ENCODE measurements at places on chromosomes 4 and X. TPM values are rescaled to one million over a fixed set of nuclear protein-coding genes. Genes with fewer than 3 reads are reported as not detected.

GRCh38 chr4:73508651-73509050 is 27.1 kb downstream of the AFM start:
- DNase-seq, result no peak

- no peak for DNase-seq
Observed at GRCh38 chrX:65667503-65668376, at the start of gene MSN. Gene MSN, plus strand, starts transcription at chrX:65667654. Its CDS starts 188 bp downstream, at chrX:65667842.

- DNase-seq, result no peak
Observed at GRCh38 chr4:109554971-109555370, 5.1 kb upstream of the MCUB start.

- no peak for DNase-seq
Observed at GRCh38 chrX:17390419-17390850, 15.4 kb downstream of the NHS start.

- peak; percentile 84 for DNase-seq
Observed at GRCh38 chr4:7546809-7547367, 112.2 kb upstream of the PSAPL1 start.

GRCh38 chr4:6887591-6888371 is 21.8 kb upstream of the TBC1D14 start:
- no peak for DNase-seq

- DNase-seq, result no peak
Observed at GRCh38 chrX:1321674-1322073, 14.9 kb upstream of the IL3RA start.

The HTN1 gene
- polyA plus RNA-seq, result not detected

The NPFFR2 gene
- polyA plus RNA-seq, result not detected

The KDR gene
- polyA plus RNA-seq, result not detected

The HTRA3 gene
- not detected for polyA plus RNA-seq

GRCh38 chr4:163654621-163655020 is 160.1 kb downstream of the TMA16 start:
- DNase-seq, result no peak

GRCh38 chrX:18955676-18956075 is 28.2 kb downstream of the PHKA2 start:
- DNase-seq, result no peak

DNA sequence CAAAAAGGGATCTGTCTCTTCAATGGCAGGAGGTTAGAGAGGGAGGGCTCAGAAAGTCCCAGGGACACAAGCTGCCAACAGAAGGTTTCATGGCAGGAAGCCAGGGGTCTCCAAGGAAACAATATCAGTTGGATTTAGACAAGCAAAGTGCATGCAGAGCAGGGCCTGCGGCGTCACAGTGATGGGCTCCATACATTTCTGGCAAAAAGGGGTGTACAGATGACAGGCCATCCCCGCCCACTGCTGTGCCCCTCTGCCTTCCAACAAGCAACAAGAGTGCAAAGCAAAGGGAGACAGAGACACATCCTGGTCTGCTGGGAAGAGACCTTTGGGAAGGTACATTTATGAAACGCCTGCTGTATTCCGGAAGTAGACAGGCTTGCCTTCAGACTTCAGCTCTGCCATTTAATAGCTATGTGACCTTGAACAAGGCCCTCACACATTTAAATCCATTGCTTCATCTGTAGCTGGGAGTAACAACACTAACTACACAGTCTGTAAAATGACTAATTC is 121.2 kb downstream of the AFAP1 start:
- no peak for DNase-seq

DNA sequence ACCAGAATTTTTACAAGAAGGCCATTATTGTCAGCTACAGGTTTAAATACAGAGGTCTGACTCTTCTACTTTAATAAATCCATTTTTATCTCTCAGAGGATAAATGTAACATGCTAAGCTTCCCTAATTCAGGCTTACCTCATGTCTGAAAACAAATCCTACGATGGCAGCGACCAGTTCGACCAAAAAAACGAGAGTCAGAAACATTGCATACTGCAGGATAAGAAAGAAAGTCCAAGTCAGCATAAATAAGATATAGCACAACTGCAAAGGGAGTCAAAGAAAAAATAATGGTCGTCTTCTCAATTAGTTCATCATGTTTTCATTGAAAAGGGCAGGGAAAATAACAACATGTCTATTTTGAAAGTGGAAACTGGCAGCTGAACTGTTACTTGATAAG is 1.6 kb downstream of the TSPAN6 start:
- no peak for DNase-seq

DNA sequence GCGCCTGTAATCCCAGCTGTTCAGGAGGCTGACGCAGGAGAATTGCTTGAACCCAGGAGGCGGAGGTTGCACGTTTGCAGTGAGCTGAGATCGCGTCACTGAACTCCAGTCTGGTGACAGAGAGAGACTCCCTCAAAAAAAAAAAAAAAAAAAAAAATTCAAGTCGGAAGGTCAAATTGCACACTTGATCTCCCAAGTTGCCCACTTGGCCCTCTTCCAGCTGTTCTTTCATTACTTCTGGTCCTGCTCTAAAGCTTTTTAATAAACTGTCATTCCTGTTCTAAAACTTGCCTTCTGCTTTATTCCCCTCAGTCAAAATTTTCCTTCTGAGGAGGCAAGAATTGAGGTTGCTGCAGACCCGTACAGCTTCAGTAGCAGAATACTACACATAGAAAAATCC is 2358.0 kb downstream of the ARAP2 start:
- DNase-seq, result no peak

GRCh38 chr4:8840006-8840793 is 31.4 kb downstream of the HMX1 start:
- no peak for DNase-seq

- no peak for DNase-seq
Observed at GRCh38 chr4:181078196-181078595, 1165.0 kb upstream of the TENM3 start.

- no peak for DNase-seq
Observed at GRCh38 chr4:5280828-5281227, 229.5 kb downstream of the STK32B start.

GRCh38 chr4:71456841-71457240 is 118.0 kb downstream of the SLC4A4 start:
- DNase-seq, result peak; percentile 85

GRCh38 chr4:41006141-41006540 is 208.2 kb downstream of the APBB2 start:
- DNase-seq, result no peak

- DNase-seq, result no peak
Observed at GRCh38 chr4:128241019-128241418, 46.6 kb downstream of the PGRMC2 start.

DNA sequence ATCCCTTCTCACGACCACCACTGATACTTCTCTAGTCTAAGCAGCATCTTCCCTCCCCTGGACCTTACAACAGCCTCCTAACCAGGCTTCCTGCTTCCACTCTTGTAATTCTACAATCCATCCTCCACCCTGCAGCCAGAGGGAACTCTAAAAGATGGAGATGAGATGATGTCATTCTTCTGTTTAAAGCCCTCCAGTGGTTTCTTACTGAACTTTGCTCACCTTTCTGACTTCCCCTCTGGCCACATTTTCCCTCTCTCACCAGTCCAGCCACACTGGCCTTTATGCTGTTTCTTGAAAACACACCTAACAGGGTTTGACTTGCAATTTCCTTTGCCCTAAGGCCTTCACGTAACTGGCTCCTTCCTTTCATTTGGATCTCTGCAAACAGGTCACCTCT is 191.4 kb upstream of the NHS start:
- no peak for DNase-seq

DNA sequence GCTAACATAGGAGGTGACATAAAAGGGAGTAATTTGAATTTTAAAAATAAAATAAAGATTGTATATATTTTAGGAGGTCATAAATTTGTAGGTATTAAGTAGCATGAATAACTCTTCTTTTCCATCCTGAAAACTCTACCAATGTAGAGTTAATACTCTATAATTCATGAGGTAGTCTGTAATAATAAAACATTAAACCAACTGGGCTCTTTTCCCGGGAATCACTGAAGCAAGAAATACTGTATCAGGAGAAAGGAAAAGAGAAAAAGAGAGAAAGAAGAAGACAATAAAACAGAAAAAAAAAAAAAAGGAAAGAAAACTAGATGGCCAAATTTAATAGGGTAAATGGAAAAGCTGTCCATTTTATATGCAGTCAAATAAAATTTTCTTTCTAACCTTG is 984.4 kb downstream of the CCSER1 start:
- DNase-seq, result no peak

GRCh38 chr4:94378047-94378446 is 35.4 kb upstream of the HPGDS start:
- no peak for DNase-seq

The AR gene
- polyA plus RNA-seq, result not detected

The RHOXF2 gene
- polyA plus RNA-seq, result not detected

The SRPK3 gene
- 0.10 TPM for polyA plus RNA-seq

The SPANXB1 gene
- not detected for polyA plus RNA-seq

DNA sequence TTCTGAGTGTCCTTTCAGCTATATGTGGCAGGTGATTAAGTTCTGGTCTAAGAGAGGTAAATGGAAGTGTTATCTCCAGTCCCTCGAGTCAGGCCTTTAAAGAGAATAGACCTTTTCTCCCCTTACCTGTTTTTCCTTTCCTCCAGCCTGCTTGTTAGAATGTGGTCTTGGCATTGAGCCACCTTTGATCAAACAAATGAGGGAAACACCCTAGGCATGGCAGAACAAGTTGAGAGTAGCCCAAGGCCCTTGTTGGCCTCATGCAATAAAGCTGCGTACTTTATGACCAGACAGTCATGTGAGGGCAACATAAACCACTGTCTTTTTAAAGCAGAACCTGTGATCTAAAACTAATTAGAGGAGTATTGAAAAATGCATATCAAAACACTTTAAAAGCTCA is 13.2 kb upstream of the IL13RA2 start:
- DNase-seq, result peak; percentile 83

DNA sequence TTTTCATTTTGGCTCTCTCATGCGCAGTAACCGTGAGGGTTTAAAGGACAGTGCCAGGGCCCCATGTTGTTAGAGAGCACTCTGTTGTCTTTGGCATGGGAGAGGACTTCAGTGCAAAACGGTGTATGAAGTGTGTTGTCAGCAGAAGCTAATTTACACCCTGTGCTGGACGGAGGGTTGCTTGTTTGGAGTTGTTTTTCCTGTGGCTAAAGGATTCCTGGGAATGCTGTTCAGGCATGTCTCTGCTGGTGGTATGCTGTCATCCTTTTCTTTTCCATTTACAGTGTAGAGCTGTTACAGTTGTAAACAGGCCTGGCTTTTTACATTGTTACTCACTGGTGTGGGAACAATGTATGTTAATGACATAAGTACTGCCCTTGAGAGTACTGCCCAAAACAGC is 206.3 kb downstream of the CBR4 start:
- peak; percentile 99 for DNase-seq

DNA sequence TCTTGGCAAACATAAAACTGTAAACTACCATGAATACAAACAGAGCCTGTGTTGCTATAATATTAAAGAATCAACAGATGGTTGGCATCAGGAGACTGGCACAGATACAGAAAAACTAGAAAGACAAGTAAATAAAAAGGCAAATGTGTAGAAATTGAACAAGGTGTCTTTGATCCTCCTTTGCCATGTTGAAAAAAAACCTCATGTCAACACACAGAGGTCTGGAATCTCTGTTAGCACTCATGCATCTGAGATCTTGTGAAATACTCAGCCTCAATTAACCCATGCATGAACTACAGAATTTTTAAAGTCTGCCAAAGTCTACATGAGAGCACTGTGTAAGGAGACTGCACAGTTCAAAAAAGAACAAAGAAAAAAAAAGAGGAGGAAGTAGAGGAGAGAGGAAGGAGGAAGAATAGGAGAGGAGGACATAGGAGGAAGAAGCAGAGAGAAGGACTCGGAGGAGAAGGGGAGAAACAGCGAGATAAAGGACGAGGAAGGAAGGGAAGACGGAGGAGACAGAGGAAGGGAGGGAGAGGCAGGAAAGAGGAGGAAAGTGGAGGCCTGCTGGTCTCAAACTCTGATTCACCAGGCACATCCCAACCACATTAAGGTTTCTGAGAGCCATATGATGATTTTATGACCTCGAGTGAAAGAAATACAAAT is 52.8 kb downstream of the PRDM5 start:
- DNase-seq, result no peak

The SOWAHB gene
- not detected for polyA plus RNA-seq

The TEX13B gene
- polyA plus RNA-seq, result not detected

GRCh38 chrX:24298191-24298590 is 15.7 kb downstream of the SUPT20HL2 start:
- DNase-seq, result no peak

GRCh38 chrX:25067271-25068172 is 51.8 kb upstream of the ARX start:
- no peak for DNase-seq

- DNase-seq, result no peak
Observed at GRCh38 chr4:105352826-105353225, 121.0 kb downstream of the PPA2 start.

DNA sequence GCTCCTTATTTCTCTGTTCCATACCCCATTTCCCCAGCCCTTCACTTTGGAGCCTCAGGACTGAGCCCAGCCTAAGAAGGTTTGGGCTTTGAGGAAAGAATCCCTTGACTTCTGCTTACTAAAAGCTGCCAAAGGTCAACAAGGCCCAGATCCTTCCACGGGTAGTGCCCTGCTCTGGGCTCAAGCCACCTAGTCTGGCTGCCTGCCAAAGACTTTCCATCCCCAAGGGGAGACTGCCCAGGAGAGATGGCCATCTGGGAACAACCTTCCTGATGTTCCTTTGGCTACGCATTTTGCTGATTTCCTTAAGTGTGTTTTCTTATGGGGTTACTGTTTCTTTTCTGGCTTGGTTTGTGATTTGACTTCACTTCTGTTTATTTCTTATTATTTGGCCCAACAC is 49.8 kb upstream of the NDP start:
- DNase-seq, result no peak

The BMX gene
- not detected for polyA plus RNA-seq

- no peak for DNase-seq
Observed at GRCh38 chrX:139851730-139852129, 81.1 kb downstream of the ATP11C start.

All from foreskin keratinocyte (primary cell).